ENCODE measurements at places on chromosomes 3 and 15.

GRCh38 chr3:134237454-134238145 lies 13.1 kb downstream of the RYK start:
- no peak for DNase-seq

DNA sequence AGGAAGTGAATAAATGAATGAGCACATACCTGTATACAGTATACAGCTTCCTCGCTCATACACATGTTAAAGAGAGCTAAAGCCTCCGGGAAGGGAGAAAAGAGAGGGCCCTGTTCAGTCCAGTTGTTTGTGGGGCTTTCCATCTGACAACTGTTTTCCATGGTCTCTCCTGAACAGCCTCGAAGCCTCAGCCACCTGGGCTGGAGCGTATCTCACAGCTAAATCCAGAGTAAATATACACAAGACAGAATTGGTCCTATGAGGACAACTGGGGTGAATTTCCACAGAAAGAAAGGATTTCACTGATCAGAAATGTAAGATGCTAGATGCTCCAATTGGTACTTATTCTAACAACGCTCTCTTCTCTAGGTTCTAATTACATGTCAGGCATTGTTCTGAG lies 103.5 kb downstream of the LIPC start:
- no peak for DNase-seq

- no peak for DNase-seq
These were observed 365.6 kb downstream of the PTPRG start for GRCh38 chr3:61926923-61927322.

GRCh38 chr3:173983343-173983742 lies 585.8 kb downstream of the NLGN1 start:
- DNase-seq = no peak

- DNase-seq = no peak
These were observed 101.1 kb downstream of the LRIG1 start for GRCh38 chr3:66399529-66400232.

GRCh38 chr3:43004282-43004681 lies 25.2 kb downstream of the GASK1A start:
- DNase-seq = no peak

DNA sequence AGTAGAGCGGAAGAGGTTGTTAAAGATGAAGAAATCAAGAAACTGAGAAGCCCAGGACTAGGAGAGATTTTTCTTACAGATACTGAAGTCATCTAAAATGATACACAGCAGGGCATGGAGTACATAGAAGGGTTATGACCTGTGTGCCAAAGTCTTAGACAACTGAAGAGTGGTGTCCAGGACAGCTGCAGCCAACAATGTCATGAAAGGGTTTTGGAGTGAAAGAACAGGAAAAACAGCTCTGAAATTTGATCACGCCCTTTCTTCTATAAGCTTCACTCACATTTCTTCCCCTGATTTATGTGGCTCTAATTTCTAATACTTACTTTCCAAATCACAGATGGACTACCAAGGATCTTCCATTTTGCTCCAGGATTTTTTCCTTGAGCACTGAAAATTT lies 3.0 kb downstream of the CFAP20DC start:
- DNase-seq = no peak

- DNase-seq = no peak
These were observed 375.5 kb upstream of the CFAP20DC start for GRCh38 chr3:59425371-59425770.

DNA sequence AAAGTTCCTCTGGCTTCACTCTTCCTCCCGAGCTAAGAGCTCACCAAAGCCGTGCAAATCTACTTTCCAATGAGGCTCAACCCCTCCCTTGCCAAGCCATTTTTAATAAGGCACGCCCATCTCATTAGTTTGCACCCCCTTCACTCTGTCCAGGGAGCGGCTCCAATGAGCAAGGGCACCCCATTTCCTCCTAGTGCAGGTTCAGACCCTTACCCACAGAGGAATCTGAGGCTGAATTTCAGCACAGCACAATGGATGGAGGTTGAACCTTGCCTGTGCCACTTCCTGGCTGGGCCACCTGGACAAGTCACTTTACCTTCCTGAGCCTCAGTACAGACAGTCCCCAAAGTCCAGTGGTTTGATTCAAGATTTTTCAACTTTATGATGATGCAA lies 25.4 kb downstream of the XPC start:
- no peak for DNase-seq

GRCh38 chr3:37545479-37545878 lies 316.2 kb upstream of the CTDSPL start:
- DNase-seq = no peak

DNA sequence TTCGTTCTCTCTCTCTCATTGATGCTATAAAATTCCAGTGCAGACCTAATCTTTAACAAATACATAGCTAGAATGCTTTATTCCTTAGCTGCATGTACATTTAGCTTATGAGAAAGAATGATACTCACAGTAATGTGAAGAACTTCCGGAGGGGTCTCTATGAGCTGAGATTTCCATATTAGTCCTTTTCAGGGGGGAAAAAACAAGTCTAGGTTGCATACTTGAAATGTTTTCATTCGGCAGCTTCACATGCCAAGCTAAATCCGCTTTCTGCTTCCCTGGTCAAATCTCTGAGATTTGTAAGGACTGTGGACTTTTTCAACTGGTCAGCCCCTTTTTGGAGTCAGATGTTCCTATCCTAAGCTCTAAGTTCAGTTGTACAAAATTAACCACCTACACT lies 111.5 kb upstream of the COL8A1 start:
- no peak for DNase-seq

DNA sequence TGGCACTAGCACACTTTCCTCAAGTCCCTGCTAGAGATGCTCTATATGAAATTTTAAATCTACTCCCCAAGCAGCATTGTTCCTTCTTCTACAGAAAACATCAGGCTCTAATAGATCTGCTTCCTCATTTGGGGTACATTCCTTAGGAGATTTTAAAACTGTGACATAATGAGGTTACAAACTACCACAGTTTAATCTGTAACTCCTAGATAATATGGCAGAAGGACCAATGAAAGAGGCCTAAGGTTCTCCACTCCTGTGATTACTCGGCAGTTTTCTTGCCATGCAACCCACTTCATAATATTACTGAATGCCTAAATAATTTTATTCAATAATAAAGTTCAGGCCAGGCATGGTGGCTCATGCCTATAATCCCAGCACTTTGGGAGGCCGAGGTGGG lies 16.1 kb downstream of the ZNF106 start:
- DNase-seq = no peak

GRCh38 chr15:101407439-101407838 lies 82.1 kb downstream of the PCSK6 start:
- DNase-seq = peak; percentile 26

DNA sequence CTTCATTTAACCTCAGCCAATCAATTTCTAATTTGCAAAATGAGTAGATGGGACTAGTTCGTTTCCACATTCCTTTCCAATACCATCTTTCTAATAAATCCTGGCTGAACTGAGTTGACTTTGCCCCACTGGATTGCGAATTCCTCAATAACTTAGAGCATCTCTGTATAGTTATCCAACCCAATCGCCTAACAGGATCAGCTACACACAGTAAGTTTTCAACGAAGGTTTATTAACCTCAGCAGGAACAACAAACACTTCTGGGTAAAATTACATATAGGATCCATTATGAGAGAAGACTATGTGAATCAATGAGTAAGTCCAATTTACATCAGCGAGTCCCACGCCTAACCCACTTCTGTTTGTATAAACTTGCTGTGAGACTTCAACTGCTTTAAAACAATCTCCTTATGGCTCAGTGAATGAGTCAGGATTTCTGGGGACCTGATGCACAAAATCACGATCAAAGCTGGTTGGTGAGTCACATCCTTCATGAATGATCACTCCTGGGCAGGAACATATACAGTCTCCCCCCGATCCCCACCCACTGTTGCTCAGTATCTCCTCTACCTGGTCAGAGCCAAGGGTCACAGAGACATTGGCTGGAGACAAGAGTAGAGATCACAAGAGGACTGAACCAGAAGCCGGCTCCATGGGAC lies 142.8 kb downstream of the EDEM1 start:
- DNase-seq = no peak

GRCh38 chr3:141383555-141384129 lies 15.3 kb downstream of the ZBTB38 start:
- no peak for DNase-seq

GRCh38 chr3:42685891-42686820 lies 819 bp downstream of the KLHL40 start:
- no peak for DNase-seq

DNA sequence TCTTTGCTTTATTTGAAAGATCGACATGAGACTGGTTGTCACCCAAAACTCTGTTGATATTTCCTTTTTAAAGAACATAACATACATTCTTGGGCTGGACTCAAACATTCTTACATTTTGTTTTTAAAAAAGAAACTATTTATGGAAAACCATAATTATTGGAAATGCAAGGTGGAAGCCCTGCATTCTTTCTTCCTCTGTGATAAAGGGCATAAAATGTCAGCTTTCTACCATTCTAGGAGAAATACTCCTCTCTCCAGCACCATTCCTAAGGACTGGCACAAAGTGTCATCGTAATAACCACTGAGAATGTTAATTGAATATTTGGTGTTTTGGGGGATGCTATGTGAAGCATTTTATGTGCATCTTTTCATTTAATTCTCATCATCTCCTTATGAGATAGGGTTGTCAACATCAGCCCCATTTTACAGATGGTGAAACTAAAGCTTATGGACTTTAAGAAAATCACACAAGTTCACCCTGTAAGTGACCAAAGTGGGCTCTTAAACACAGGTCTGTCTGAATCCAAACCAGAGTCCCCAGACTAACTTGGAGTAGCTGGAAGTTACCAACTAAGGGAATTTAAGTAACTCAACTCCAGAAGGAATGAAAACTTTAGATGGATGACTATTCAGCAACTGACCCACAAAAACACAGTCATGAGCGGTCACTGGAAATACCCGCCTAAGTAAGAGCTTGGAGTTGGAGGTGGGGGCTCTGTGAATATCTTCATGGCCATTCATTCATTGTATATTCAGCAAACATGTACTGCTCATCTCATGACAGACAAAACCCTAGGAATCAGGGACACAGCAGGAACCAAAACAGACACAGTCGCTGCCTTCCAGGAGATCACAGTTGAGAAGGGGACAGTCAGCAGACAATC lies 45.9 kb upstream of the LMCD1 start:
- DNase-seq = no peak

GRCh38 chr3:152243721-152244516 lies 24.8 kb upstream of the MBNL1 start:
- DNase-seq = no peak

- DNase-seq = no peak
These were observed 1020.3 kb downstream of the NAALADL2 start for GRCh38 chr3:175879417-175879816.

DNA sequence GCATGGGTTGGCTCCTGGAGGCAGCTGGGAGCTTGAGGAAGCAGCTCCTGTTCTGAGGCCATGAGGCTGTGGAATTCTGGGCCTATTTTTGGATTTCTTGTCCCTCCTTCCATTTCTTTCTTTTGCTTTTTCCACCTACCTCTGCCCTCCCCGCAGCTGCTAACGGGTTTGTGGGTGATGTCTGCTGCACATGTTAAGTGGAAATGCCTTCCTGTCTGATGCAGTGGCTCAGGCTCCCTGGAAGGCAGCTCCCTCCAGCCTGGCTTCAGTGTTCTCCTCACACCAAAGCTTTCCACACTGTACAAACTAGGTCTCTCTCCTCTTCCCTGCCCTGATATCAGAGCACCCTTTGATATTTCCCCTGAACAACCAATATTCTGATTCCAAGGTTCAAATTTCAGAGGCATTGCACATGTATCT lies 33.8 kb upstream of the ESYT3 start:
- no peak for DNase-seq

DNA sequence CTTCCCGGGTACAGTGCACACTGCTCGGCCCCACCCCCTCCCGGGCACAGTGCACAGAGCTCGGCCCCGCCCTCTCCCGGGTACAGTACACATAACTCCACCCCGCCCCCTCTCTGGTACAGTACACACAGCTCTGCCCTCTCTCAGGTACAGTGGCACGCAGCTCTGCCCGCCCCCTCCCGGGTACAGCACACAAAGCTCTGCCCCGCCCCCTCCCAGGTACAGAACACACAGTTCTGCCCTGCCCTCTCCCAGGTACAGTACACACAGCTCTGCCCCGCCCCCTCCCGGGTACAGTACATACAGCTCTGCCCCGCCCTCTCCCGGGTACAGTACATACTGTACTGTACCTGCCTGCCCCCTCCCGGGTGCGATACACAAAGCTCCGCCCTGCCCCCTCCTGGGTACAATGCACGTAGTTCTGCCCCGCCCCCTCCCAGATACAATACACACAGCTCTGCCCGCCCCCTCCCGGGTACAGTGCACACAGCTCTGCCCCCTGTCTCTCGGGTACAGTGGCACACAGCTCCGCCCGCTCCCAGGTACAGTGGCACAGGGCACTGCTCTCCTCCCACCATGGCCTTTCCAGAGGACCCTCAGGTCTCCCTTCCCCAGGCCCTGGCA lies 16.4 kb upstream of the PRR20G start:
- no peak for DNase-seq

DNA sequence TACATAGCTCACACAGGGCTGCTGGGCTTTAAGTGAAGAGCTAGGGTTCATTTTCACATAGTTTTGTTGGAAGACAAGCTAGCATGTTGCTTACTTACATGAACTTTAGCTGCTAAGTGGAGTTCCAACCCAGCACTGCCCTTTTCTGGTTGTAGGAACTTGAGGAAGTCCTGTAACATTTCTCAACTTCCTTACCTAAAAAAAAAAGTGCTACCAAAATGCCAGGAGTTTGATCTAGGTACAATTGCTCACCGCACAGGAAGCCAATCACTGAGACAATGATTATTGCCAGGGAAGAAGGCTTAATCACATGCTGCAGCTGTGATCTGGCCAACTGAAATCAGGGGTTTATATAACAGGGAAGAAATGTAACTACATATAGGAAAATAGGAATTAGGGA lies 52.8 kb downstream of the IL12A start:
- DNase-seq = no peak

DNA sequence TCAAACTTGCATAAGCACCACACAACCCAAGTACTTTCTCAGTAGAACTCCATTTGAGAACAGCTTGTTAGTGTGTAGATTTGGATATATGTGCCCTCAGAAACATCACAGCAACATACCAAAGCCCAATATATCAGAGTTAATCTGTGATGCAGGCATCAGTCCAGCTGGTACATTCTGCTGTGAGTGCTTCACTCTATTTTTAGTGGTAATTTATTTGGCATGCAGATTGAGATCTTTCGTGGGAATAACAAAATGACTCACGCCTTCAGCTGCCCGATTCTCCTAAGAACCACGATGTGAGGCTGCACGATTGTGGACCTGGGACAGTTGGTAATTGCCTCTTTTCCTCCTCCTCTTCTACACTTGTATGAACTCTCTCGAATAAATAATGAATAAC lies 730.7 kb downstream of the SQOR start:
- DNase-seq = no peak

- no peak for DNase-seq
These were observed 19.9 kb upstream of the ABHD2 start for GRCh38 chr15:89068325-89068784.
